ENCODE measurements at places on chromosomes 7 and 10.
A peak's percentile ranks its signal among the peaks of the same experiment; 100 is the strongest.

GRCh38 chr7:53350241-53350640 is 314.8 kb downstream of the POM121L12 start:
- DNase-seq = no peak

GRCh38 chr7:39732837-39733804 is 109.7 kb downstream of the RALA start:
- DNase-seq = peak; percentile 78

- DNase-seq = no peak
These were observed 98.3 kb upstream of the SEC61G start for GRCh38 chr7:54857294-54857693.

DNA sequence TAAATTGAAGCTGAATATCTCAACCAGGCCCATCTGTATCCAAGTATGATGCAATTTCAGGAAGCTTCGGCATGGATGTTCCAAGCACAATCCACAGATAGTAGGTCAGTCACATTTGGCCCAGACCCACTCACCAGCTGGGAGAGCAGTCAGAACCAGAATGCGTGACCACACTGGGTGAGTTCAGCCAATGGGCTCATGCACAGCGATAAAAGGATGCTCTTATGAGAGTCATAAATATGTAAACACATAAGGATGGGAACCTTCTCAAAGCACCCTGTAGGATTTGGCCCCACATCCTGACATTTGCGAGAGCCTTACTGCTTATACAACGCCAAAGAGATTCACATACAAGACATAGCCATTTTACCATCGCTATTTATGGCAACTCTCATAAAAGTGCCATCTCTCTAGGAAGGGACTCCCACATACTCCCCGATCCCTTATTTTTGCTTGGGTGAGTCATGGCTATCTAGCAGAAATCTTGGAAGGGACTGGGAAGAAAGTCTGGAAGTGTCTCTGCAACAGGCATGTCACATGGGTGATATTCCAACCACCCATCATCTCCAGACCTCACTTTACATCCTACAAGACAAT is 3.0 kb downstream of the AFAP1L2 start:
- no peak for DNase-seq

DNA sequence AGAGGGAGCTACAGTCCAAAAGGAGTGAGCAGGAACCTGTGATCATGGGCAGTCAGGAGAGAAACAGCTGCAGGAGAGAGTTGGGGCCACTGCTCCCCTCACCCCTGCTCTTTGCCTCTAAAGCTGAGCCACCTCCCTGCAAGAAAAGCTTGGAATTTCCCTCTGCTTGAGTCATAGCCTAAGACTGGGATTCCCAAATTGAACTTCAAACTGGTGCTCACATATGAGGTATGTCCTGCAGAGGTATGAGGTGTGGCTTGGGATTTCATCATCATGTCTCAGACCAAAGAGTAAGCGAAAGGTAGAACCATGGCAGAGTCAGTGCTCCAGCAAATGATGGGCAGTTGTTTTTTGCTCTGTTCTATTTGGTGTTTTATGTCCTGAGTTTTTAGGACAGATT is 237.1 kb upstream of the NRP1 start:
- DNase-seq = no peak

DNA sequence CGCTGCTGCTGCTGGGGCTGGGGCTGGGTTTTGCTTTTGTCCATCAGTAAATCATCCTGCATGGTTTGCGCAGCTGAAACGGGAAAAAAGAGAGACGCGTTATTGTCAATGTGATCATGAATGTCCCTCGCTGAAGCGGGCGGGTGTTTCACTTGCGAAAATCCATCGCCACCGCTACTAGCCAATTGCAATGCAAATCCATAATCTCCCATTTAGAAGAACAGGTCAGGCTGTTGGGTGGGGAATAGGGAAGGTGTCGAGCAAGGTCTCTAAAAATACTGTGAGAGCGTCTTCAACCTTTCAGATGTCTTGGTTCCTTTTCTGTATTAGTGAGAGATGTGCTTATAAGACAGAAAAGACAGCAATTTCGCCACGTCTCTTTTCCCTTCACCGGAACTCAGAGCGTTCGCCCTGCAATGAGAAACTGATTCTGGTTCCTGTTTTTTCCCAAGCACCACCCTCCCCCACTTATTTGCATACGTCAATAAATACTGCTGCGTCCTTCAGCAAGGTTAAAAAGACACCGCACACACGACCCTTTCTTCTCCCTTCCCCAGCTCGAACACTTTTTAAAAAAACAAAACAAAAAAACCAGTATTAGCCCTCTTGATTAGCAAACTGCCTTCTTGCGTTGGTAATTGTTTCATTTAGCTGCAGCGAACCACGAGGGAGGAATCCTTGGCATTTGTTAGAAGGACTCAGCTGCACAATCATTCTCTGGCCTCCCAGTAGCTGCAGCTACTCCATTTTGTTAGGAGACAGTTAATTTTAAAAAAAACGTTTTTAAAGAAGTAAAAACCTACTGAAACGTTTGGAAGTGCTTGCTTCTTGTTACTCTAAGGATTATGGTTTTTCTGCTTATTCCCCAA is 50.4 kb downstream of the CPEB3 start:
- DNase-seq = peak; percentile 18

Data from hematopoietic multipotent progenitor cell treated with erythropoietin and hydrocortisone succinate and interleukin-3 and kit ligand, for 17 days (in vitro differentiated cells).